ENCODE measurements at places on chromosomes 3 and 15.

- DNase-seq: no peak
Observed at GRCh38 chr15:68054628-68055223, 611 bp downstream of the PIAS1 start.

GRCh38 chr15:91268510-91268909, 168.5 kb downstream of the SV2B start:
- DNase-seq: no peak

- no peak for DNase-seq
Observed at GRCh38 chr15:73650416-73651126, 17.4 kb upstream of the NPTN start.

- DNase-seq: no peak
Observed at GRCh38 chr3:5874931-5875341, 687.4 kb downstream of the EDEM1 start.

DNA sequence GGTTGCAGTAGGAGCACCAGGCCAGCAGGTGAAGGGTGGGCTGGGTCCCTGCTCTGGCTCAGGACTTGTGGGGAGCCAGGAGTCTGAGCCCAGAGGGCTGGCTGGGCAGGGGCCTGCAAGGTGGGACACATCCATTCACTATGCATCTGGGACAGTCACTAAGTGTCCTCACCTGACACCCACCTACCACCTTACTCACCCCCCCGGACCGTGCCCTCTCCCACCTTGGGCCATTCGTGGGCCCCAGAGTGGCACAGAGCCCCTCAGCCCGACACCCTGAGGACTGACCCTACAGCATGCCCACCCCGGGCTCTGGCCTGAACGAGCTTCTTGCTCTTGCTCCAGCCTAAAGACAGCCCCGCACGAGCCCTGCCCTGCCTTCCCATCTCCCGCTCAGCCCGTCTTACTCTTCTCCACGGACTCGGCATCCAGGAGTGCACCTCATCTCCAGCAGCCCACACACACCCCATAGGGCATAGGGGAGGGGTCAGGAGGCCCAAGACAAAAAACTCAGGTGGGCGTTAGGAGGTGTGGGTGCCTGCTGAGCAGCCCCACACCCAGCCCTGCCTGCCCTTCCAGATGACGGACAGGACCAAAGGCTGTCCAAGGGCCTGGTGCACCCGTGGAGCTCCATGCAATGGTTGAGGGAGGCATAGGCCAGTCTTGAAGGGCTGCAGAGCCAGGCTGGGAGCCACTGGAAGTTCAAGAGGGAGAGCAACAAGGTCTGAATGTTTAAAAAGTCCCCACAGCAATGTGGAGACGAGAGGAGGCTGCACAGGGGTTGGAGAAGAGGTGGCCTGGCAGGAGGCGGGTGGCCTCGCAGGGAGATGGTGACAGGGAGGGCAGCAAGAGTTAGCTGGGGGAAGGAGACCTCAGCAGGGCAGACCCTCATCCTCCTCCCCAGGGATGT, 27.0 kb downstream of the PTH1R start:
- no peak for DNase-seq

DNA sequence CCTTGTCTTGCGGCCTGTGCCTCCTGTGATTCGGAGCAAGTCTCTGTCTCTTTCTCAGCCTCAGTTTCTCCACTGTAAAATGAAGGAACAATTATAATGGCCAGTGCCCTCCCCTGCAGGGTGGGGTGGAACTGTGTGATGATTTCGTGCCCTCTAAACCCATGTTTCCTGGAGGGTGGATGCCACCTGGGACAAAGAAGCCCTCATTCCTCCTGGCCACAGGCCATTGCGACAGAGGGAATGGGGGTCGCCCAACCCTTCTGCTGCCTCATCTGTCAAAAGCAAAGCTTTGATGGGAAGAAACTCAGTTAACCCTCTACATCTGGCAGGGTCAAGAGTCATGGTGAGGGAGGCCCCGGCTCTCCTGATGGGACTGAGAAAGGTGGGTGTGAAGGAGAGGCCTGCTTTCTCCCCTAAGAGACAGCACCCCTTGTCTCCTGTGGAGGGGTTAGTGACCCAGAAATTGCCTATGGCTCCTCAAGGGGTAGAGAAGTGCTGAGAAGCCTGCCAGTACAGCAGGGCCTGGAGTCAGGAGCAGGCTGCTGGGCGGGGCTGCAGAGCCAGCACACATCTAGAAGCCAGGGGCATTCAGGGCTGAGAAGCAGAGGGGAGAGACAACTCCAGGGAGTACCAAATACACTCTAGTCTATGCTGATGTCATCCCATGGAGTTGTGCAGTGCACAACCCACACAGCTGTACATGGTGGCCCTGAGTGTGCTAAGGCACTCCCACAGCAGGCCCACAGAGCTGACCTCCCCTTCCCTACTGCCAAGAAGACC, 61.0 kb downstream of the PLXNA1 start:
- DNase-seq: no peak

- DNase-seq: no peak
Observed at GRCh38 chr15:37031198-37031597, 69.2 kb downstream of the MEIS2 start.

DNA sequence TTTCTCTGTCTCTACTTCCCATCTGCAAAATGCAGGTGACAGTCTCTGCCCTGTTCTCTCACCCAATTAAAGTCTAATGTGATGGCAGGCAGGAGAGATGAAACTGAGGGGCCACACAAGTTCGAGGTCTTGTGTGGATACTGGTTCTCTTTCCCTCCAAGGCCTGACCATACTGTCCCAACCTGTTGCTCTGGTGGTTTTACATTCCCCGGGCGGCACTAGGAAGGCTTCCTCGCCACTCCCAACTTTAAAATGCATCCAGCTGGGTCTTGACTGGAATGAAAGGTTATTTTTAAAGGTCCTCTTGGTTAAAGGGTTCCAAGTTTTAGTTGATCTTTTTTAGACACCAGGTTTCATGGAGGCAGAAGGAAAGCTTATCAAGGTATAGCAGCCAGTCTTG, 37.2 kb downstream of the WHAMM start:
- no peak for DNase-seq

- DNase-seq: no peak
Observed at GRCh38 chr3:155859859-155860258, 5.6 kb upstream of the SLC33A1 start.

DNA sequence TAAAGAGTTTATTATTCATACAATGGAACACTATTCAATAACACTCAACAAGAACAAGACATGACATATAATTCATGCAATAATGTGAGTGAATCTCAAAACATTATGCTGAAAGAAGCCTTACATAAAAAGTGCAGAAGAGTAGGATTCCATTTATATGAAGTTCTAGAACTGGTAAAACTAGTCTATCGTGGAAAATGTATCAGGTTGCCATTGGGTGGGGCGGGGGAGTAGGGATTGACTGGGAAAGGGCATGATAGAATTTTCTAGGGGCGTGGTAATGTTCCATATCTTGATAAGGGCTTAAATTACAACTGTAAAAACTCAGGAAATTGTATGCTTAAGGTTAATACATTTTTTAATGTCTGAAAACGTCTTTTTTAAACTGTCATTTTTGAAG, 247.9 kb downstream of the SATB1 start:
- no peak for DNase-seq

DNA sequence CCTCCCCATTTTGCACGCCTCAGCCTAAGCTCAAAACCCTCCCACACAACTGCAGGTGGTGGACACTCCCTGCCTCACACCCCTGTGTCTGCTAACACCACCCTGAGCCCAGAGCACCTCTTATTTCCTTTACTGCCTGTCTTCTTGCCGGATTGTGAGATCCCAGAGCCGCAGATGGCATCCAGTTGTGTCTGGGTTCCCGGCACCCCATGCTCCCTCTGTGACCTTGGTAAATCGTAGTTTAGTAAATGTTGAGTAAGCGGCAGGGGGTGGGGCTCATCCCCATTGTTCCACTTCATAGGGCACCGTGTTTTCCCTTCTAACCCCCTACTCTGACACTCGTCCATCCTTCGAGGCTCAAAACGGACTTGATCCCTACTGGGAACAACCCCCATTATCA, 14.9 kb downstream of the SPINT1 start:
- no peak for DNase-seq

DNA sequence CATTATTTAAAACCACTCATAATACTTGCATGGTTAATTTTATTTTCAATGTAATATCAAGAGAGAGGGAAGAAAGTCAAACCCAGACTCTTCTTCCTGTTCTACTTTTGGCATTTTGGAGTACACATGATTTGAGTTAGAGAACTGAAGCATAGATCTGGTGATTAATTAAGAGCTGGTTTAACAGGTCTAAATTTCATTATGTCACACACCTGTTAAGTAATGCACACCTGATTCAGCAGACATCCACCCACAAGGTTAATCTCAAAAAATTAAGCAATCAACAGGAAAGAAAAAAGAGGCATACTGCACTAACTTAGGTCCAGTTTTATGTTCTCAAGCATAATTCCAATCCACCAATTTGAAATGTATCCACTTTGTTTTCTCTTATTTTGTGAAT, 101.1 kb upstream of the ICE2 start:
- no peak for DNase-seq

- DNase-seq: no peak
Observed at GRCh38 chr3:71514621-71515020, 68.9 kb downstream of the FOXP1 start.
